ENCODE measurements at places on chromosomes 7 and 10. TPM values are rescaled to one million over a fixed set of nuclear protein-coding genes. Genes with fewer than 3 reads are reported as not detected.

Gene MOSPD3
- total RNA-seq: 5.4 TPM

Gene GAD2
- not detected for total RNA-seq

Gene SSMEM1
- total RNA-seq: 0.44 TPM

Gene GPR158
- total RNA-seq: 0.48 TPM
